C1 segment of cervical spinal cord (tissue), 14 donors: ENCODE measurements at places on chromosomes 2 and 18.

GRCh38 chr2:174090476-174090875 lies 125.3 kb upstream of the SP3 start:
- no peak for DNase-seq

- no peak for DNase-seq
These were observed 60.3 kb downstream of the LONRF2 start for GRCh38 chr2:100262046-100262445.

DNA sequence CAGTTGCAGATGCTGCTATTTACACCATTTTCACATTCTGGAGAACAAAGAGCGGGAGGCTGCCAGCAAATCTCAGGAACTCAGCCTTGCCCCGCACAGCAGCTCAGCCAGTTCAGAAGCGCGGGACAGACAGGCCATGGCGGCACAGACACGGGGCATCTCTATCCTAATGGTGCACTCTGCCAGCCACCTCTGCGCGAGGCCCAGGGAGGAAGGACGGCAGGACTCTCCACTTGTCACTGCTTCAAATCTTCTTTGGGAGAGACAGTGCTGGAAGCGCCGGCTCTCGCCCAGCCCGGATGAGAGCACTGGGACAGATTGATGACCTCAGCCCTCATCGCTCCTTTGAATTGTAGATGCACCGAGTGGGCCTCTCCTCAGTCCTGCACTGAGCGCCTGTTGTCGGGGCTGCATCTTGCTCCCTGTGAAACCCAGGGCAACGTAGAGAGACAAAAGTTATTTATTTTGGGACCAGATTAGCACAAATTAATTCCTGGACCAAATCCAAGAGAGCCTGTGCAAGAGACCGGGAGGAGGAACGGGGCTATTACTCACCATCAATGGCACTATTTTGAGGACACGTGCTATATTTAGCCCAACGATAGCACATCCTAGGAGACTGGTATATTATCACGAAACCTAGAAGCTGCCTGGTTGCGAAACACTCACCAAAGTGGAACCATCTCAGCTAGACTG lies 211.4 kb upstream of the SMIM21 start:
- DNase-seq: peak; percentile 6

GRCh38 chr18:55123361-55123760 lies 164.1 kb upstream of the CCDC68 start:
- no peak for DNase-seq

DNA sequence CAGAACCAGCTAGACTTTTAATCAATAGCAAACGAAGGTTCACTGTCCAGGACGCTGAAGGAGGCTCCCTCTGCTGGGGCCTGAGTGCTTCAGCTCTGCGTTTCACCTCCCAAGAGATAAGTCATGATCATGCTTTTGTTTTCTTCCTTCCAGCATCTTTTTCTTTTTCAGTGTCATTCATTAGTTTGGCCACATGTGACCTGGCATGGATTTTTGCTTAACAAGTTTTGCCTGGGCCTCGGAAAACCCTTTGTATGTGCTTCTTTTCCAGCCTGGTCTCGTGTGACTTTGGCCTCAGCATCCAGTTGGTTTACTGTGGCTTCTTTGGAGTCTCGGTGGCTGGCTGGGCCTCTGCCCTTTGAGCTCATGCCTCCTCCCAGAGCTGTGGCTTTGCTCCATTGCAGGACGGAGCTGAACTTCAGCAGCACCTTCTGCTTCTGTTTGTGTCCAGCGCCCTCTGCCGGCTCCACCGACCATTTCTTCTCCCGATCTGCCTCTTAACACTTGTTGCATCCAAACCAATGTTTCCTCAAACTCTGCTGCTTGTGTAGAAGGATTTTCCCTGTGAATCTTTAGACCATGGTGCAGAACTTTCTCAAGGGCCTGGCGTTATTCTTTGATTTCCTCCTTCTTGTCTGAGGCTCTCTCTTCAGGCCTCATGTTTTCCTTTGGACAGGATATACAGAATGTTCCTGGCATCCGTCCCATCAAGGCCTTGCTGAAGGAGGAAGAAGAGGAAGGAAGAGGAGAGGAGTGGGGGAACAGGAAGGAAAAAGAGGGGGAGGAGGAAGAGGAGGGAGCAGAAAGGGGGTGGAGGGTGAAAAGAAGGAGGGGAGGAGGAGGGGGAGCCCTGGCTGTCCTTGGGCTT lies 23.6 kb upstream of the HES6 start:
- DNase-seq: peak; percentile 71

DNA sequence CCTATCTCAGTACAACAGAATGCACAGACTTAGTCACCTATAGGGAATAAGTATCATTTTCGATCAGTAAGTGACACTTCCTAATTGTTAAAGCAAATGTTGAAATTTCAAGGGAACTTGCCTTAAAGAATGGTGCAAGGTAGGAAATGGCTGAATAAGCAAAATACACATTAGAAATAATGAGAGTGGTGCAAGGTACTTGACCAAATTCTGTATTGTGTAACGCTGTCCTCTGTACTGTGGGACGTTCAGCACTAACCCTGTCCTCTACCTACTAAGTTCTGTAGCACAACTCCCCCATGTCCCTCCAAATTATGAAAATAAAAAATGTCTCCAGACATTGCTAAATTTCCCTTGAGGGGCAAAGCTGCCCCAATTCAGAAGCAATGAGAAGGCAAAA lies 19.4 kb downstream of the MMADHC start:
- DNase-seq: no peak

GRCh38 chr2:144596073-144596871 lies 76.4 kb upstream of the ZEB2 start:
- DNase-seq: peak; percentile 6

DNA sequence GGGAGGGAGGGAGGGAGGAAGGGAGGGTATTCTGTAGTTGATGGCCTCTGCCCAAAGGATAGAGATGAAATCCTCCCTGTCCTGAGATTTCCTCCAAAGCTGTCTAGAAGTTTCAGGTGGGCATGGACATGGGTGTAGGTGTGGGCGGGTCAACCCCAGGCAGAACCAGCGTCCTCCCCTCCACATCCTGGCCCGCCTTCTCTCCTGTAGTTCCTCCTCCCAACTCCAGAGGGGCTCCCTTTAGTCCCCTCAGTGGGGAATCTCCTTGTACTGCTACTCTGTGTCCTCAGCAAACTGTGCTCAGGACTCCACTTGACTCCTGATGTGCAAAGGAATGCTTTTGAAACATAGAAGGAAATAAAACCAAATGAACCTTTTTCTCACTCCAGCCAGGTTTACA lies 88.1 kb downstream of the MRPS9 start:
- no peak for DNase-seq

DNA sequence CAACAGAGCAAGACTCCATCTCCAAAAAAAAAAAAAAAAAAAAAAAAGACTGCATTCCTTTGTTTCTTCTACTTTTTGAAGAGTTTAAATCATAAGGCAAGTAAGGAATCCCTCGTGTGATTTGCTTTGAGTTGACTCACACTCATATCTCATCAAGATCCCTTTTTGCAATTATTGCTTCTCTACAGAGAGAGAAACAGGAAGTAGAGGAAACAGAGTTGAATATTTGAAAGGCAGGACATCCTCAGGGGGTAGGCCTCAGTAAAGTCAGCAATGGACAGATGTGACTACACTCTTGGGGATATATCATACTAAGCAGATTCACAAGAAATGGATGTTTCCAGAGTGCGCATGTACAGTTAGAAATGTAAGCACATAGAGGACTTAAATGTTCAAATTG lies 11.2 kb upstream of the EFR3B start:
- no peak for DNase-seq

DNA sequence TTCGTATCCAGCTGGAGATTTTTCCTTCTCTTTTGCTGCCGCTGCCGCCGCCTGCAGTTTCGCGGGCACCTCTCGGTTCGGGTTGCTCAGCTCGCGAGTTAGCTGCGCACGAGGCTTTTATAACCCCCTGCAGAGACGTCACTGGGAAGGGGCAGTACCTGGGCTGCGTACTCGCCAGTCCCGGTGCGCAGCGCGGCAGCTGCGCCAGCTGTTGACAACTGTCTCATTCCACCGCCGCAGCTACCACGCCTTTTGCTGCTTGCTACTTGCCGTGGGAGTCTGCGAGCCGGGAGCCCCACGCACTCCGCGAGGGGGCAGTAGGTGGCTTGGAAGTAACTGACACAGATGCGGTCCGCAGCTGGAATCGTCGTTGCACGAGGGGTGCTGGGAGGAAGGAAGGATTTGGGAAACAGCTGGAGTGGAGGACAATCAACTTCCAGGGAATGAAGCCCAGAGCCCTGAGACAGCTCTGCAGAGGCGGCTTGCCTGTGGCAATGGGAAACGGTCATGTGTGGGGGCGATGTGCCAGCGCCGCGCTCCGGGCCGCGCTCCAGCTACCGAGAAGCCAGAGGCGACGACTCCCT lies at the start of gene TACR1:
TACR1 (minus strand) TSS at position 93 of the 584 bp plus-strand sequence. CDS start 586 bp downstream, outside the sequence.
- peak; percentile 21 for DNase-seq

DNA sequence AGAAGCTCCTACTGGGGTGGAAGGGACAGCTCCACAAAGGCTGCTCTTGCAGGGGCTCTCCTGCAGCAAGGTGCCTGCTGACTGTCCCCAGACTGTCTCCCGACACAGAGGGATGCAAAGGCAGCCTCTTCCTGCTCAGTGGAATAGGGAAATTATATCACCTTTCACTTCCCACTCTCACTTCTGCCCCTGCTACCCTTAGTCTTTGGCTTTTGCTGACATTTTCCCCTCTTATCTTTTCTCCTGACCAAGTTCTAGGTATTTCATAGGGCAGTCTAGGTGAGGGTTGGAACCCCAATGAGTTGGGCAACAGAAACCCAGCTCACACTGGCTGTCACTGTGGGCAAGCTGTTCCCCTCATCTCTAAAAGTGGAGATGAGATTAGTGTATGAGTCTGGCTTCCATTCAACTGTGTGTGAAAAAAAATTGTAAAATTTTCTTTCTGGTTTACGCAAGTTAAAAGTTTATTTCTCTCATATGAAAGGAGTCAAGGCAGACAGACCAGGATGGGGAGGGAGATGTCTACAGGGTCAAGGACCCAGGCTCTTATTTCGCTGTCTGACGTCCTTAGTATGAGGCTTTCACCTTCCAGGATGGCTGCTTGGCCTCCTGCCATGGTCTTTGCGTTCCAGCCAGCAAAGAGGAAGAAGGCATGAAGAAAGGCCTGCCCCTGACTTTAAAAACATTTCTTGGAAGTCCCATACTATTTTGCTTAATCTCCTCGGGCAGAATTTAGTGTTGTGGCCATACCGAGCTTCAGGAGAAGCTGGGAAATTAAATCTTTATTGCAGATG lies 7.5 kb upstream of the MOCOS start:
- peak; percentile 7 for DNase-seq
